ENCODE measurements at places on chromosomes 7 and 10. TPM values are rescaled to one million over a fixed set of nuclear protein-coding genes. Genes with fewer than 3 reads are reported as not detected.

- no peak for DNase-seq
Observed at GRCh38 chr10:105466521-105466920, 825.4 kb downstream of the SORCS3 start.

C10orf53 gene
- not detected for total RNA-seq

- no peak for DNase-seq
Observed at GRCh38 chr10:30542001-30542894, 87.3 kb downstream of the LYZL2 start.

GRCh38 chr10:43846187-43846680, 197.6 kb upstream of the ZNF32 start:
- no peak for DNase-seq

GRCh38 chr10:84551437-84552120, 223.2 kb downstream of the CCSER2 start:
- no peak for DNase-seq

- peak; percentile 79 for DNase-seq
Observed at GRCh38 chr7:23570592-23571200, 26.5 kb upstream of the CCDC126 start.

C7orf33 gene
- total RNA-seq: not detected

GRCh38 chr7:6725003-6725402, 18.3 kb upstream of the ZNF12 start:
- DNase-seq: no peak

COL1A2 gene
- 225 TPM for total RNA-seq

CNPY1 gene
- total RNA-seq: not detected

GRCh38 chr7:47535704-47536628, 45.9 kb downstream of the TNS3 start:
- DNase-seq: no peak

GRCh38 chr7:129008645-129009414, 46.1 kb downstream of the TNPO3 start:
- DNase-seq: no peak

GRCh38 chr10:3117486-3117885, 50.1 kb downstream of the PFKP start:
- DNase-seq: no peak

GRCh38 chr10:77566236-77566635, 71.4 kb downstream of the KCNMA1 start:
- DNase-seq: no peak

DNA sequence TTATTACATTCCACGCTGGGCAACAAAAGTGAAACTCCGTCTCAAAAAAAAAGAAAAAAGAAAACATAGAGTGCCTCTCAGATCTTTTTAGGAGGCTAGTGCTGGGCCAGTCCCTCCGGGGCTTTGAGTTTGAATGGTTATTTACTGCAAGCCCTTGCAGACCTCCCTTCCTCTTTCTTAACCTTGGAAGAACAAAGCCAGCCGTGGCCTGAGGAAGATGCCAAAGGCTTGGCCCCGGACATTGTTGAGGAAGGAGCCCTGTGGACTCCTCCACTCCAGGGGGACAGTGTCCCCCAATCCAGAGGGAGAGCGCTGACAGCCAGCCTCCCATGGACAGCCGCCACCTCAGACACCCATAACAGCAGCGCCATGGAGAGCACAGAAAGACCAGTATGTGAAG, 5.0 kb downstream of the TSPAN33 start:
- DNase-seq: no peak

- DNase-seq: no peak
Observed at GRCh38 chr7:45564886-45565455, 9.2 kb upstream of the ADCY1 start.

DNA sequence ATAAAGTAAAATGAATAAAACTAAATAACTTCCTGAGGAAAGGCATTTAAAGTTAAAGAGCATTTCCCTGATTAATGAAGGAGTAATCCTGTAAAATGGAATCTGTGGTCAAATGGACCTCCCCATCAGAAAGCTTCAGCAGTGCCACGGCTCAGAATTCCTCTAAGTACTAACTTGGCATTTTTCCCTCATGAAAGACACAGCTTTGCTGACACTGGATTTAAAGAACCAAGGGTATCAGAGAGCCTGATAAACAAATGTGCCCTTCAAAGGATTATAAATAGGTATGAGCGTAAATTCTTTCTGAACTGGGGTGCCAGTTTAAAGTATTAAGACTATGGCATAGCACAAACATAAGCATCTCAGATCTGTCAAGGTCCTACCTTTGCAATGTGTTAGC, 24.2 kb upstream of the RNF148 start:
- no peak for DNase-seq

PCGF6 gene
- total RNA-seq: 19.7 TPM

THSD7A gene
- total RNA-seq: 5.0 TPM

PON3 gene
- total RNA-seq: 1.6 TPM

AQP1 gene
- 191 TPM for total RNA-seq

GPR146 gene
- total RNA-seq: 33.5 TPM

All from sigmoid colon (tissue), 7 donors.